ENCODE measurements at places on chromosomes 3 and 15.

- DNase-seq, result no peak
These were observed 22.0 kb upstream of the SKOR1 start for GRCh38 chr15:67803299-67803698.

DNA sequence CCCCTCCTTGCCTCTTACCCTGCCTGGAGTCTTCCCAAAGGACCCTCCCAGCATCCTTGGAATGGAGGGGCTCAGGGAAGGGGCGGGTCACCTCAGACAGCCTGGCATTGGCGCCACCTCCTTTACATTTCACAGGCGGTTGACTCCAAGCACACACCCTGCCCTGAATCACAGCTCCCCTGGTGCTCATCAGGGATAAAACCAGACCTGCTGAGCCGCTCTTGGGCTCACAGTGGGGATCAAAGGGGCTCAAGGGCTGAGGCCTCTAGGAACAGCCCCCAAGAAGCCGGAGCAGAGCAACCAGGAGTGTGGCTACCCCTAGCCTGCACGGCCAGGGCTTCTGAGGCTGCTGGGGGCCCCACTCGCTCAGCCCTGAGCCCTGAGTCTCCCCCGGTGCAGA, 16.6 kb downstream of the LINGO1 start:
- DNase-seq, result no peak

- DNase-seq, result no peak
These were observed 110.6 kb upstream of the MB21D2 start for GRCh38 chr3:193028258-193028657.

- DNase-seq, result no peak
These were observed 126.5 kb downstream of the CMSS1 start for GRCh38 chr3:99943931-99944761.

GRCh38 chr15:75350601-75351361, 3.9 kb downstream of the NEIL1 start:
- DNase-seq, result no peak

DNA sequence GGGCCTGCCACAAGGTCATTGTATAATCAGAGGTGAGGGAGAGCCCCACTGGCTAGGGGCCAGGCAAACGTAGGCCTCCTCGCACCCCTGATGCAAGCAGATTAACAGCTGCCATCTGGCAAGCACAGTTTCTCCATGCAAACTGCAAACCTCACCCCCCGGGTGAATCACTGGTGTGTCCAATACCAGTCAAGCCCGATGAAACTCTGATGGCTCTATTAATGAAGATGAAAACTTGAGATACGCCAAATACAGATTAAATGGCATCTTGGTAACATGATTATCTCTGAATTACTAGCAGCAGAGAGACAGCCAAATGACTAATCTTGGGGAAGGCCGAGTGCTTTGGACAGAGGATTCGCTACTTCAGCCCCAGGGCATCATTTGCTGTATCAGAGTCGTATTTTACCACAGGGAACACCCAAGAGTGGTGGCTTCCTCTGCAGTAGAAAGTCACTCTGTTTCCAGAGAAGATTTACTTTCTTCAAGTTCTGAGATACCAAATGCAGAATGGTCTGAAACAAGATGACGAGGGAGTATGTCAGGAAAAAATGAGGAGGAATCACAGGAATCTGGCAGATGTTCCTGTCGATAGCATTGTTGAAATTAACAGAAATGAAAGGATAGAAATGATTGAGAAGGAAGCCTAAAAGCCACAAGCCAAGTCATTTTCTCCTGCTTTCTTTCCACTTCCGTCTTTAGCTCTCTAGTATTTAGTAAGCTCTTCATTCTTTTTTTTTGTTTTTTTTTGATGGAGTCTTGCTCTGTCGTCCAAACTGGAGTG, 96.2 kb upstream of the NR2F2 start:
- no peak for DNase-seq

DNA sequence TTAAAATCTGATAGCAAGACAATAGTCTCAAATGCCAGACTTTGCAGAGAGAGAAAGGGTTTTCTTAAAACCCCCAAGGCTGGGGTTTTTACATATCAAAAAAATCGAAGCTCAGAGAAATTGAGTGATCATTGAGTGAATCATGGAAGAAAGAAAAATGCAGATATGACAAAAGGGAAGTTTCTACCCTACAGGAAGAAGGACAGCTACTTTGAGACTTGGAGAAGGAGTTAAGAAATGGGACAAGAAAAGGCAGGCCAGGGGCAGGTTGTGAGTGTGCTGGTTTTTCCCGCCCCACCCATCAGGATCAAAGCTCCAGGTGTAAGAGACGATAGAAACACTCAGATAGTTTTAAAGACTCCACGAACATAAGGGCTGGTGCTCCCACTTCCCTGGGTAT, 18.6 kb downstream of the TMEM158 start:
- no peak for DNase-seq

DNA sequence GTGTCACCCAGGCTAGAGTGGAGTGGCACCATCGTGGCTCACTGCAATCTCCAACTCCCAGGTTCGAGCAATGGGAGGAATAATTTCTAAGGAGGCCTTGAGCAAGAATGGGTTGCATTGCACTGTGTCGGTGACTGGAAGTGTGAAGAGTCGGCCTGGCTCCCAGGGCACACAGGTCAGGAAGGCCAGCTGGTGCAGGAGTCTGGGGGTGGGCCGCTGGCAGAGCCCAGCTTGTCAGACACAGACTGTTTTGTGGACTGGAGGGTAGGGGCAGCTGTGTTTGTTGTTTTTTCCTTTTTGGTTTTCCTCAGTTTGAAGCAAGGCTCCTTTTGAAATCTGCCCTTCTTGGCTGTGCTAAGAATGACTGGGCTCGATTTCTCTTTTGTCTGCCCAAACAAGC, 66.2 kb downstream of the ITGA11 start:
- no peak for DNase-seq

GRCh38 chr3:195524171-195524896, 18.8 kb downstream of the PPP1R2 start:
- no peak for DNase-seq

GRCh38 chr3:61955483-61955882, 394.1 kb downstream of the PTPRG start:
- DNase-seq, result no peak

GRCh38 chr3:47056705-47057104, 77.2 kb downstream of the NBEAL2 start:
- no peak for DNase-seq

GRCh38 chr3:161035711-161036110, 69.4 kb downstream of the B3GALNT1 start:
- DNase-seq, result no peak

- DNase-seq, result no peak
These were observed 6.3 kb downstream of the IRAK2 start for GRCh38 chr3:10170915-10171478.

GRCh38 chr3:148078658-148079057, 619.0 kb upstream of the AGTR1 start:
- DNase-seq, result no peak

DNA sequence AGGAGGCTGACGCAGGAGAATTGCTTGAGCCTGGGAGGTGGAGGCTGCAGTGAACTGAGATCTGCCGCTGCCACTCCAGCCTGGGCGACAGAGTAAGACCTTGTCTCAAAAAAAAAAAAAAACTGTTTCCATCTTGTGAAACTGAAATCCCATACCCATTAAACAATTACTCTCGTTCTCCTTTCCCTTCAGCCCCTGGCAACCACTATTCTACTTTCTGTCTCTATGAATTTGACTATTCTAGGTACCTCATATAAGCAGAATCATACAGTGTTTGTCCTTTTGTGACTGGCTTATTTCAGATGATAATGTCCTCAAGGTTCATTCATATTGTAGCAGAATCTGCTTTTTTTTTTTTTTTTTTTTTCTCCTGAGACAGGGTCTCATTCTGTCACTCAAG, 51.5 kb upstream of the UBE2E1 start:
- DNase-seq, result no peak

GRCh38 chr3:41176596-41176995, 22.7 kb upstream of the CTNNB1 start:
- no peak for DNase-seq

GRCh38 chr15:70560617-70561328, 202.6 kb downstream of the UACA start:
- no peak for DNase-seq

- no peak for DNase-seq
These were observed 151.7 kb downstream of the CHSY1 start for GRCh38 chr15:101100118-101100517.

GRCh38 chr15:40567111-40567510, 2.0 kb upstream of the RPUSD2 start:
- DNase-seq, result peak; percentile 36

DNA sequence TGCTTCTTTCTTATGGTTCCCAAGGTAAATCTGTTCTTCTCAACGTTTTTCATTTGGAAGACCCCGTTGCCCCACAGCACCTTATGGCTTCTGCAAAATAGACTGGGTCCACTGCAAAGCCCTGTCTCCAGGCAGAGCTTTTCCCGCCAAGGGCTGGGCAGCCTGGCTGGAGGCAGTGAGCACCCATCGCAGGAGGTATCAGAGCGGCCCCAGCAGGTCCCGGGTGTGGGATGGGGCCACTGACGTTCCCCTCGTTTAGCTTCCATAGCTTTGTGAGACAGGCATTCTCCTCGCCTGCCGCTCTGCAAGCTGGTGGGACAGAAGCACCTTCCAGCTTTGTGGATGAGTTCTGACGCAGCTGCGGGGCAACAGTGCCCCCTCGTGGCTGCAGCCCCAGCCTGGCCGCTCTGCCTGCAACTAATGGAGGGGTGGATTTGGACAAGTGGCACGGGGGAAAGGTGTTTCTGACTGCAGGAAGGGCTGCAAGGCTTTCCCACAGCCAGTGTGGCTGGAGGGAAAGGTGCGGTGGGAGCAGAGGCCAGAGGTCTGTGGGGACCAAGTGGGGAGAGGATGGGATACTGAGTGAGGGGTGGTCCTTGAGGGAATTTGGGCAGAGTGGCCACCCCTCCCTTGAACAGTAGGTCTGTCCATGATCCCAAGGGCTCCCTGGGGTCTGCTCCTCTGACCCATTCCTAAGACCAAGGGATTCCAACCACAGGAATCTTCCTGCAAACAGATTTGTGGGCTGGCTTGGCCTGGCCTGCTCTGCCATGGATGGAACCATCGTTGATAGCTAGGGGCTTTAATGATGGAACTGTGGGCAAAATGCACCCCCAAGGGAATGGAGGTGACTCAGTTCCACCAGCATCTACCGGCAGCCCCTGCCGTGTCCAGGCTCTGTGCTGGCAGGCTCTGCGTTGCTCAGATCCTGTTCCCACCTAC, 99.4 kb downstream of the FBLN2 start:
- peak; percentile 89 for DNase-seq

GRCh38 chr3:41348401-41348800, 149.1 kb downstream of the CTNNB1 start:
- DNase-seq, result no peak

DNA sequence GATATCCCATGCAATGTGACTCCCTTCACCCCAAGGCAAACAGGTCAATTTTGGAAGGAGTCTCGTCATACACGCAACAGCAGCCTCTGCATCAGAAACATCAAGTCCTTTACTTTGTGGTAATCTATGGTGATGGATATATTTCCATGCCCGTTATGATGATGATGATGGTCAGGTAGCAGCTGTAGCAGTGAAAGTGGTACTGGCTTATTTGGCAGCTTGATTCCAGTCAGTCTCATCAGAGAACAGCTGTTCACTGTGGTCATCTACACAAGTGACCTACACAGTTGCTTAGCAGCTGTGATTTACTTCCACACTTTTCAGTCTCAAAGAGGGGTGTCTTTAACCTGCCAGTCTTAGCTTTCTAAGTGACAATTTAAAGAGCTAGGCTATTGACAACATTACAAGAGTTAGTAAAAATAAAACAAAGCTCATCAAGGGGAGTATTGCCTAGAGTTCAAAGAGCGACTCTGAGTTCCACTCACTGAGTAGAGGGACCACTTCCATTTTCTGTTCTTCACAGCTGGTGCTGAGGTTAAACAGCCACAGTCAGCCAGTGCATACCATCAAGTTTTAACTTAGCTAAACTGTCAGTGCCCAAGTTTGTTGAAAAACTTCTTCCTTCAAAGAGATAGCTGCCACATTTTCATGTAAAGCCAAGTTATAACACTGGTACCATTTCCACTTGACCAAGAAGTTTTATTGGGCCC, 587.4 kb upstream of the KCNMB2 start:
- DNase-seq, result no peak

- DNase-seq, result no peak
These were observed 66.1 kb downstream of the TPRA1 start for GRCh38 chr3:127524296-127524896.

GRCh38 chr3:113660458-113660857, 36.0 kb downstream of the USF3 start:
- DNase-seq, result no peak

- DNase-seq, result no peak
These were observed 210.2 kb downstream of the TJP1 start for GRCh38 chr15:29612096-29612495.

DNA sequence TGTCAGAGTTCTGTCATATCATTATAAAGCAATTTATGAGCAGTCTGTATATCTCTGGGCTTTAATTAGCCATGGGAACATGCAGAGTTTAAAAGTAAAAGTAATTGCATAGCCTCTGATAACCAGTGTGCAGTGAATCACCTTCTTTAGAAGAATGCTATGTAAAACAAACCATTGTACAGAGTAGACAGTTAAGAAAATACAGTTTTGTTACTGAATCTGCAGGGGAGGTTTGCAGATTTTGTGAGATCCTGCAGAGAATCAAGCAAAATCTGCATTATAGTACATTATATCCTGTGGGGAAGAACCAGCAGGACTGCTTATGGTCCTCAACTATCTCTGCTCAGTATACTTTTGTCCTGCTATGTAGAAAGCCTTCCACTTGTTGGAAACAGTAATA, 396.2 kb upstream of the NAALADL2 start:
- DNase-seq, result no peak

- DNase-seq, result no peak
These were observed 234.4 kb upstream of the LRTM1 start for GRCh38 chr3:55162031-55162795.

GRCh38 chr15:32119286-32119685, 89.0 kb downstream of the CHRNA7 start:
- DNase-seq, result no peak

DNA sequence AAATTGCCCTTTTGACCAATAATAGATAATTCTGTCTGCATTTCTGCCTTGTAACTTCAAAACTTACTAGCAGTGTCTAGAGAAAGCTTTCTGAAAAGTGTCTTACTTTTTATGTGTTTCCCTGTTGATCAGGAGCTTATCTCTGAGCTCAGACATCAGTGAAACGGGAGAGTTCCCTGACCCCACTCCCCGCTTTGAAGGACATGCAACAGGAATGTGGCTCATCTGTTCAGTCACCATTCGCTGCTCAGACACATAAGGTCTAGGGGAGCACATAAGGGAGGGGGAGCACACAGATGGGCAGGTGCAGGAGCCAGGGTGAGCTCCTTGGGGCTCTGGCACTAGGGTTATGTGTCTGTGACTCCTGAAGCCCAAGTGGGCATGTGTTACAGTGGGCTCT, 205.0 kb downstream of the FEZF2 start:
- DNase-seq, result no peak

DNA sequence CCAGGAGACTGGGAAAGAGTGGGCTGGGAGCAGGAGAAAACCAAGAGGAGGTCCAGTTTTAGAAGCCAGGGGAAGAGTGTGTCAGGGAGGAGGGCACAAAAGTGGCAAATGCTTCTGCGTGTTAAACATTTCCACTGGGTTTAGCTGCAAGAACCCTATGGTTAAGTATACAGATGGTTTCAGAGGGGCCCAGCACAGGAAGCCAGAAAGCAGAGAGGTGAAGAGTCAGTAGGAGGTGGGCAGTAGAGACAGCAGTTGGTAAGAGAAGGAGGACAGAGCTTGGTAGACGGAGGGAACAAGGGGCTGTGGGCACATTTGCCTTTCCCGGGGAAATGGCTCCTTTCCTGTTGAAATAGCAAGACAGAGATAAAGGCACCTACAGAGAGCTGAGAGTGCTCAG, 133.8 kb downstream of the EPHB1 start:
- no peak for DNase-seq

GRCh38 chr15:52657338-52657737, 21.9 kb downstream of the ATOSA start:
- no peak for DNase-seq

All from GM20000 (cell line).